Peyer's patch (tissue), 4 donors: ENCODE measurements at places on chromosomes 5 and 9.

- DNase-seq, result no peak
Measured at GRCh38 chr5:33182986-33183385, 257.8 kb upstream of the TARS1 start.

GRCh38 chr5:21680641-21681040, 1172.5 kb downstream of the CDH12 start:
- no peak for DNase-seq

- peak; percentile 62 for DNase-seq
Measured at GRCh38 chr5:473551-474192, 30.7 kb downstream of the EXOC3 start.

GRCh38 chr5:112350626-112351025, 68.5 kb downstream of the EPB41L4A start:
- DNase-seq, result no peak

DNA sequence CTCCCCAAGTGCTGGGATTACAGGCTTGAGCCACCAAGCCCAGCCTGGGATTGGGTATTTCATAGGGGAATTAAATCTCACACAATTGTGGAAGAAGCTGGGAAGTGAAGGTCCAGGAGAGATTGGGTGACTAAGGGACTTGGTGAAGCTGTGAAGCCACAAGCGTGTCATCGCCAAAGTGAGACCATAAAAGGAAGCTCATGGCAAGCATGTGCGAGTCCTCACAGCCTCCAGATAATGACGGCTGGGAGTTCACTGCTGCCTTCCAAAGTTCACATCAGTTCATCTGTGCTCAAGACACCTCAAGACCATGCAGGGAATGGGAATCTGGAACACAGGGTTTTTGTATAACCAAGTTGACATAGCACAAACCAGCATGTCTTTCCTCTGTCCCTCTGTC, 210.6 kb downstream of the MARCHF11 start:
- DNase-seq, result no peak

DNA sequence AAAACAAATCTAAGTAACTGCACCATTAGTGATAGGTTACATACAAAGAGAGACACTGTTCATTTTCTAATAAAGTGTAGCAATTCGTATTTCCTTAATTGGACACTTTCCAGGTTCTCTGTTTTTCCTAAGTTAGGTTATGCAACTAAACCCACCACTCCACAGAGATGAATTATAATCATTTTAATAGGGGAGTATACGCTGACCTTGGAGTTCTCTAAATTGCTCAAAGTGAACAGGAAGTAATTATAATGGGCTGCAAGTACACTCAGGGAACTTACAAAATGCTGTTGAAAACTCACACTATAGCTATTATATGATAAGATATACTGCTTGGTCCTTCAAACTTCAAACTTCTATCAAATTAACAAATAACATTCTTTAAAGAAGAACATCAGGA, 18.2 kb upstream of the ADCY2 start:
- DNase-seq, result no peak
